ENCODE measurements at places on chromosomes 2 and 18. TPM values are rescaled to one million over a fixed set of nuclear protein-coding genes. Genes with fewer than 3 reads are reported as not detected.

Gene CDCA7
- 8.8 TPM for total RNA-seq

Gene PPIL3
- 65.3 TPM for total RNA-seq

Gene MYO1B
- total RNA-seq: 87.3 TPM

Gene UBE2F
- total RNA-seq: 65.9 TPM

Gene PTRHD1
- total RNA-seq: 22.3 TPM

Gene DQX1
- 0.32 TPM for total RNA-seq

Gene CFAP210
- total RNA-seq: not detected

Gene CD207
- total RNA-seq: not detected

Gene TEKT4
- not detected for total RNA-seq

Gene PPP1R1C
- total RNA-seq: 0.28 TPM

Gene UGT1A6
- total RNA-seq: not detected

Gene HOXD1
- total RNA-seq: not detected

All from smooth muscle cell of the umbilical artery (primary cell).